ENCODE measurements at places on chromosomes 2 and 18.
A peak's percentile ranks its signal among the peaks of the same experiment; 100 is the strongest.

DNA sequence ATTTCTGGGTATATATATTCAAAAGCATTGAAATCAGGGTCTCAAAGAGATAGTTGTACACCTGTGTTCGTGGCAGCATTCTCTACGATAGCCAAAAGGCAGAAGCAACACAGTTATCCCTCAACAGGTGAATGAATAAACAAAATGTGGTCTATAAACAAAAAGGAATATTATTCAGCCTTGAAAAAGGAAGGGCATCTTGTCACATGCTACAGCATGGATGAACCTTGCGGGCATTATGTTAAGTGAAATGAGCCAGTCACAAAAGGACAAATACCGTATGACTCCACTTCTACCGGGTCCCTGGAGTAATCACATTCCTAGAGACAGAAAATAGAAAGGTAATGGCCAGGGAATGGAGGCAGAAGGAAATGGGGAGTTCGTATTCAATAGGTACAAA is 228.8 kb downstream of the SH3BP4 start:
- DNase-seq = no peak

GRCh38 chr2:209441541-209441940 is 17.7 kb downstream of the MAP2 start:
- no peak for DNase-seq

- DNase-seq = no peak
These were observed 4.2 kb upstream of the CCNYL1 start for GRCh38 chr2:207706936-207707860.

DNA sequence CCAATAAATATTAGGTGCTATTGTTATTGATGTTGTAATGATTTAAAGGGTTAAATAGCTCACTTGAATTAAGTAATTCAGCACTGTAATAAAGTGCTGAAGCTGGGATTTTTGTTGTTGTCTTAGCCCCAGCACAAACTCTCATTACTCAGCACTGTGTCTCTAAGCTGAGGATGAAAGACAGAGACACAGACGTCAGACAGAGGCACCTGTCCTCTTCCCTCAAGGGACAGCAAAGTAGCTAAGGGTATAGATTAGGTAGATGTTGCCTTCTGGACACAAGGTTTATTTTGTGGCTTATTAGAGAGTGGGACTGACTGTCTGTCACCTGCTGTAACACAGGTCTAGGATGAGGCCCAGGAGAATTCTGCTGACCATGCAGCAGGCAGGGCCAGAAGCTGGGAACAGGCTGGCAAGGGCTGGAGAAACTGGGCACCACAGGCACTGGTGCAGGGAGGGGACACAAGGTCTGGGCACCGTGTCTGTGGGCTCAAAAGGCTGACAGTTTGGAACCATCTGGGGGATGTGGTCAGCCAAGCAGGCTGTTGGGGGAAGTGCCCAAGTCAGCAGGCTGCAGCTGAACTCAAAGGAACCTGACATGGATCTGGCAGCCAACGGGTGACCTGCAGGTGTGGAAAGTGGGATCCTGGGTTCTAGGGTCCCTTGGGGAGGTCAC is 20.0 kb upstream of the PTPN4 start:
- no peak for DNase-seq

DNA sequence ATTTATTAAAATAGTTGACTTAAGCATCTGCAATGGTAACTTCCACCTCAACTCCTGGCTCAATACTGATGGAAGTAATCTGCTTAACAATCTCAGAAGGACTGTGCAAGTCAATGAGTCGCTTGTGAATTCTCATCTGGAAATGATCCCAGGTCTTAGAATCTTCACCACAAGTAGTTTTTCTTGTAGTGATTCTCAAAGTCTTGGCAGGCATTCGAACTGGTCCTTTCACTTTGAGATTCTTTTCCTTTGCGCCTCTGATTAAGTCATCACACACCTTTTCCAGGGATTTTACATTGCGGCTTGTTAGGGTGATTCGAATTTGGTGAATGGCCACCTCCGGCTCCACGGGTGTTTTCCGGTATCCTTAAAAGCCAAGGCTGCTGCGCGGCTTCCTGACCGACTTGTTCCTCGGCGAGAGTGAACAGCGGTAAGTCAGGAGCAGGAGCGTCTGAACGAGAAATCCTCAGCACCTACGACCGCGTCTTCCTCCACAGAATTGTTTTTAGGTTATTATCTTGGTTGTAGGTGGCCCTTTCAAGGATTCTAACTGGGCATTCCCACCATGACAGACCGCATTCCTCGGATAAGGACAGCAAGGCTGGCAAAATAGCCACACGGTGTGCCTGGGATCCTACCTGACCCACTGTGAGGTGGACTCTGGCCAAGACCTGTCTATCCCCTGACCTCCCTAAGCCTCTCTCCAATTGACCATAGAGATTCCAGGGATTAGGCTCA is 23.8 kb upstream of the SLC20A1 start:
- DNase-seq = no peak

DNA sequence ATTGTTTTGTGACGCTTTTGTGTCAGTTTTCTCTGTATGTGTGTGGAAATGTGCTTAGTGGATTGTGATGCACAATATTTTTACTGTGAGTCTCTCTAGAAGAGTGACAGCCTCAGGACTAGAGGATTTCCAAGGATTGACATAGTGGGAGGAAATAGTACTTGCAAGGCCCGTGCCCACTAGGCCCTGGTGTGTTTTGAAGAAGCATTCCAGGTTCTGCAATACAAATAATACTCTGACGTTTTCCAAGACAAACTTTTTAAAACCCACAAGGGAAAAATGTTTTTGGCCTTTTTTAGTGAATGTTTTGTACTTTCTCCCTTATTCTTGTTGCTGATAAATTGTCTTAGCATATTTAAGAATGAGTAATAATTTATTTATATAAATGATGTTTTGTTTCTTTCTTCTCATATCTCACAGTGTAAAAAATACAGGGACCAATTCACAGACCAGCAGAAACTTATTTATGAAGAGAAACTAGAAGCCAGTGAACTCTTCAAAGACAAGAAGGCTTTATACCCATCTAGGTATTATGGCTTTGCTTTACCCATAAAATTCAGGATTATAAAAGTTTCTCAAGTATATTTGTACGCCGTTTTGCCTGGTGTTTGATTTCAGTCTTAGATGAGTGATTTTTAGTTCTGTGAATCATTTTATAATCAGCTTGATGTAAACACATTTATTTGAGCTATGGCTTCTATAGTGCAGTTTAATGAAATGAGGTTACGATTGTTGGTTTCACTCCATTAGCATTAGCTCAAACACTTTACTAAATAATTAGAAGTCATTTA is 165.6 kb downstream of the MYO1B start:
- no peak for DNase-seq

DNA sequence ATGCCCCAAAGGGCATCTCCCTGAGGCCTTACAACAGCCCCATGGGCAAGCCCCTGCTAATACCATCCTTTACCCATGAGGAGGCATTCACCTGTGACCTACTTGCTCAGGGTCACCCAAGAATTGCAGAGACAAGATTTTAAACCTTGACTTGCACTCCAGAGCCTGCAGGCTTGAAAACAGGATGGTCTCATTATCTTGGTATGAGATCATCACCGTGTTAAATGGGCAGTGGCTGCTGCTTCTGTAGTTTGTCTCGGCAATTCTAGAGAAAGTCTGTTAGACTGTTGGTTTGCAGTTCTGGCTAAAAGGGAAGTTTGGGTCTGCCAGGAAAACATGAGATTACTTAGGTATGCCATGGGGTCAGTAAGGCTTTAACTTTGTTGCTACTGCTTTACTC is 698.9 kb downstream of the GALR1 start:
- no peak for DNase-seq

- DNase-seq = no peak
These were observed 1.0 kb upstream of the HJURP start for GRCh38 chr2:233855345-233855744.

- DNase-seq = no peak
These were observed 56.5 kb downstream of the TCF7L1 start for GRCh38 chr2:85189606-85190270.

- no peak for DNase-seq
These were observed 64.0 kb downstream of the NDUFA10 start for GRCh38 chr2:239960929-239961661.

DNA sequence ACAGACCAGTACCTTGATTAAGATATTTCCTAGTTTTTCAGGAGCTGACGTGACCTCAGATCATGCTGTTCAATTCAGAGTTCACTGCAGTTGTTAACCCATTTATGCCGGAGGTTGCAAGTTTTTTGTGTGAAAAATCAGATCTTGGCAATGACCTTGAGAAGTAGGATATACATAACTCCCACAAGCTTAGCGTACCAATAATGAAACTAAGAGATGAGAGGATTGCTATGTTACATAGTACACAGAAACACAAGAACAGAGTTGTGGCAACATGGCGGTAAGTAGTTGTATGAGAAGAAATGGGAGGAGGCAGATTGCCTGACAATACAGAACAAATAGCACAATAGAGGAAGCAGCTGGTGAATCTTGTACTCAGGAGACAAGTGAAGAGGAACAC is 39.1 kb downstream of the PPIG start:
- DNase-seq = no peak

GRCh38 chr2:214560176-214560575 is 149.3 kb downstream of the VWC2L start:
- DNase-seq = no peak

DNA sequence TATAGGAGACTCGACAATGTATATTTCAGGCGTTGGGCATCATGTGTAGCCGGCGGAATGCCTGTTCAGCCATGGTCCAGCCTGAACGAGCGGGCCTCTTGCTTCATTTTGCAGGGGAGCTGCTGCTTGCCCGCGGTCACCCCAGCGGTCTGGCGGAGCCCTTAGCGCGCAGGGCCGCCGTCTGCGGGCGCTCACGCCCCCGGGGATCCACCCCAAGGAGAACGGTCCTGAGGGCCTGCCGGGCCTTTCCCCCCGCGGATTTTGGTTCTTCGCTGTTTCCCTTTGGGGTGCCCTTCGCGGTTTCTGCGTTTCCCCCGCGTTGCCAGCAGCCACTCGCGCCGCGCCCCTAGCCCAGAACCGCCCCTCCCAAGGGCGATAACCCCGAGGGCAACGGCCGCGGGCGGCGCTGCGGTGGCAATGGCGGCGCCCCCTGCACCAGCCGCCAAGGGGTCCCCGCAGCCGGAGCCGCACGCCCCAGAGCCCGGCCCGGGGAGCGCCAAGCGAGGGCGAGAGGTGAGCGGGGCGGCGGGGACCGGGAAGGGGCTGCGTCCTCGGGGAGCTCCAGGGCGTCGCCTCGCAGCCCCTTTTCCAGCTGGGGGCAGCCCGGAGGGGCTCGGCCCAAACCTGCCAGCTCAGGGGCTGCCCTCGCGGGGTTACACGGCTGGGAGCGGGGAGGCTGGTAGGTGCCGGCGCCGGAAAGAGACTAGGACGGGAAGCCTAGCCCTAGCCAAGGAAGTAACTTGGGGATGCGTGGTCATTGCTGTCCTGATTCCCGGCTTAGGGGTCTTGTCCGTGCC is at the start of gene MFSD2B:
TSS of gene MFSD2B (plus strand) at position 406 of the 797 bp plus-strand sequence. CDS start at position 418, 12 bp downstream.
- no peak for DNase-seq

DNA sequence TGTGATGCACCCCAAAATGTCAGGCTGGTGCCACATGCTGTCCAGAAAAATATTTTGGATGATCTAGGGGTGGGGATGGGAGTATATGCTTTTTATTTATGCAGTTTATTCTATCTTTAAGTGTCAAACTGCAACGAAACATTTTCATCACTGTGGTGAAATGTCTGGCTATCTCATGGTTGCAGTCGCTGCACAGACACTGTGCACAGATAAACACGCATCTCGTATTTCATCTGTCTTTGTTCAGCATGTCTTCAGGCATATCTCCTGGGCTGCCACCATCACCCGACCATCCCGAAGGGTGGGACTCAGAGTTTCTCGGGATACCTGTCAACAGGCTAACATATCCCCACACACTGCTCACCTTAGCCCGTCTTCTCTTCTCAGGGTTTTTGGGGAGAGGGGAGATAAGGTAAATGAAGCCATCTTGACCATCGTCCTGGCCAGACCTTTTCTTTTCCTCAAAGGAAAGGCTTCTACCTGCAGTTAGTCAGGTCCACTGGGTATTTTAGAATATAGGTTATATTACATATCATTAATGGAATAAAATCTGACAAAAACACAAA is 80.7 kb upstream of the NABP1 start:
- no peak for DNase-seq

DNA sequence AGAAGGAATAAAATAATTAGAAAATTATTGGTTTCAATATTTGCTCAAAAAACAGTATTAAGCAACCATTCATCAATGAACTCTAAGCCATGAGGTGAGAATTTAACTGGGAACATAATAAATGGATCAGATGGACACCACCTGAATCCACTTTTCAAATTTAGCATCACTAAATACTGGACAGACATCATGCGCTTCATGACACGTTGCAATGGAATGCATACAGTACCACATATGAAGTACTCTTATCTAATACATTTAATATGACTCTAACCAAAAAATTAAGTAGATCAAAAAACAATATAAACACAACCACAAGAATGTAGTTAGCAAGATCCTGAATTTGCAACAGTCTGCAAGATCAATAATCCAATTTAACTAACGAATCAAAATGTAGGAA is 76.6 kb downstream of the COBLL1 start:
- no peak for DNase-seq

DNA sequence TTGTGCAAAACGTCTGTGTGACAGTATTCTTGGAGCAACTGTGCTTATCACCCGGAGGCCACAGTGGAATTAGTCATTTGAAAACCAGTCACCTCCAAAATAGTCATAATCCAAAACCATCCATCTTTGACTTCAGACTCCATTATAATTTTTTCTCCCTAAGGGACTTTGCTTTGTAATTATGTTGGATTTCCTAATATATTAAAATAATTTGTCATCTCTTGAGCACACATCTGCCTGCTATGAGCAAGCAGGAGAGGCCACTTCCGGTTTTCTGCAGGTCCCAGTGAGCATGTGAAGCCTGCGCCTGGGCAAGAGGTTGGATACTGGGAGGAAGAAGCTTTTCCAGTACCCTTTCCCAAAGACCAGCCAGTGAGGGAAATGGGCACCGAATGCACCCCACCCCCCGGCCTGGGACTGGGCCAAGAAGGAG is 57.7 kb downstream of the ODC1 start:
- no peak for DNase-seq

DNA sequence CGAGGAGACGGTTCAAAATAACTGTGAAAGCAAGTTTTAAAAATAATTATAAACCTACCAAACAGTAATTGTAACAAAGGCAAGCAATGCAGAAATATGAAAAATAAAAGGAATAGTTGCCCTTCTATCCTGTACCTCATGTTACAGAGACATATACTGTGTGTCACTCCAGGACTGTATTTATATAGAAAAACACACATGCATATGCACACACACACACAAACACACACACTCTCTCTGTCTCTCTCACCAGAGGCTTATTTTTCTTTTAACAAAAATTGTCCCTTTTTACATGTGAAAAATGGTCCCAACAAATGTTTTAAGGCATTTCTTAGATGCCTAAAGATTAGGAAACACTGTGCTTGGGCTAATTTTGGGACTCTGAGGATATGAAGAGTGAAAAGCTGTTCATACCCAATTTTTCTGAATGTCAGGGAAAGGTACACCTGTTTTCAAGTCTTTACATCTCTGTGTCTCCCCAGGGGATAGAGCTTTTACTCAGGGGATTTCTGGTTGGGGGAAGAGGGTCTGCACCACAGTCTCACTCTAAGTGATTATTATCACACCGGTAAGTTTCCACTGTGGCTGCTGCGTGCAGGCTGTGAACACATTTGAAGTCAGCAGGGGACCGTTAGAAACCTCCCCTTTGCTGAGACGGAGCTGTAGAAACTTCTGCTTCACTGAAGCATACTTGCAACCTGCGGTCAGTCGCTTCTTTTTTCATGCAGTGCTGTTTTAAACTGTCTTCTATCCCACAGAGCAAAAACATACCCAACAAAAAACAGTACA is 51.4 kb upstream of the SPAG16 start:
- DNase-seq = peak; percentile 38

GRCh38 chr2:26595146-26595545 is 46.0 kb downstream of the CIB4 start:
- DNase-seq = no peak

- no peak for DNase-seq
These were observed 78.1 kb upstream of the ETAA1 start for GRCh38 chr2:67318993-67319481.
